Stimulated activated CD4-positive, alpha-beta T cell treated with anti-CD3 and anti-CD28 coated beads, Interleukin-2, amount 100 ng/mL, for 4 hours (primary cell): ENCODE measurements at places on chromosomes 13 and 19.

DNA sequence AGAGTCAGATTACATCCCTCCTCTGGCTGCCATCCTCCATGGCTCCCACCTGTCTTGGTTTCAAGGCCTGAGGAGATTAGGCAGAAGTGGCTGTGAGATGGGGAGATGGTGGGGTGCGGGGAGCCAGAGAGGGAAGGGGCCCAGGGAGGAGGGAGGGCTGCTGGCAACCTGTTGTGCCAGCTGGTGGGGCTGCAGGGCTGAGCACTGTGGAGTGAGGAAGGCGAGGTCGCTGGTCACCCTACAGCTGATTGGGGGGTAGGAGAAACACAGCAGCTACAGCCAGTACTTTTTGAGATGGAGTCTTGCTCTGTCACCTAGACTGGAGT lies 48.3 kb downstream of the CD320 start:
- no peak for DNase-seq

DNA sequence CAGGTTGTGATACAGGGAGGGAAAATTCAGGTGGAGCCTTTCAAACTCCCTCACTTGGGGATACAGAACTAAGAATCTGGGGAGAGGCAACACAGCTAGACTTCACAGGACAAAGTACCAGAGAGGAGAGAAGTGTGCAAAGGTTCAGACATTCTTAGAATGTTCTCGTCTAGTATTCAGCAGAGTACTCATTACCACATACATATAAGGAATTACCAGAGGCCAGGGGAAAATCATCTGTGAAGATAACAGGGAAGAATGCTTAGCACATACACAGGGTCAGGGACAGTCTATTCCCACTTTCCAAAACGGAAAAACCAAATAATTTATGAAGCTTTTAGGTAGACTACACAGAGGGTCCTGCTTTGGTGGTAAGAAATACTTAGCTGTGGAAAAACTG lies 58.1 kb downstream of the TRPC4 start:
- DNase-seq, result no peak

DNA sequence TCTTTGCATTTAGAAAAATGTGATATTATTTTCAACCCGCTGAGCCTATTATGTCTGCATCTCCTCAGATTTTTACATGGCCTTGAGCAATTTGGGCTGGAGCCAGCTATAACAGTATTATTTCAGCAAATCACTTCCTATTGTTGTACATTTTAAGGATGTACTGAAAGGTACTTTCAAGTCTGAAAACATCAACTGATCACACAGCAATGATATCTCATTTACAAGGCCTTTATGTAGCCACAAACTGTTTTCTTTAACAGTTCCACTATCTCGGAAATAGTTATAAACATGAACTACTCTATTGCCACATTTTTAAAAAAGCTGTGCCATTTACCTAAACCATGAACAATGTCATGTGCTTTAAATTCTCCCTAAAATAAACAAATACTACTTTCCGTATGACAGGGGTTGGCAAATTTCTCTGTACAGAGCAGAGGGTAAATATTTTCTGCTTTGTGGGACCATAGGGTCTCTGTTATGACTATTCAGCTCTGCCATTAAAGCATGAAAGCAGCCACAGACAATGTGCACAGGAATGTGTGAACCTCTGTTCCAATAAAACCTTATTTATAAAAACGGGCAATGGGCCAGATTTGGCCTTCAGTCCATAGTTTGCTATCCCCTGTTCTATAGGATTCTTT lies 560.4 kb downstream of the GPC6 start:
- DNase-seq, result no peak

- no peak for DNase-seq
Observed at GRCh38 chr13:28533125-28533436, 38.2 kb upstream of the FLT1 start.

GRCh38 chr13:114115191-114115671 lies 17.2 kb downstream of the RASA3 start:
- DNase-seq, result no peak

DNA sequence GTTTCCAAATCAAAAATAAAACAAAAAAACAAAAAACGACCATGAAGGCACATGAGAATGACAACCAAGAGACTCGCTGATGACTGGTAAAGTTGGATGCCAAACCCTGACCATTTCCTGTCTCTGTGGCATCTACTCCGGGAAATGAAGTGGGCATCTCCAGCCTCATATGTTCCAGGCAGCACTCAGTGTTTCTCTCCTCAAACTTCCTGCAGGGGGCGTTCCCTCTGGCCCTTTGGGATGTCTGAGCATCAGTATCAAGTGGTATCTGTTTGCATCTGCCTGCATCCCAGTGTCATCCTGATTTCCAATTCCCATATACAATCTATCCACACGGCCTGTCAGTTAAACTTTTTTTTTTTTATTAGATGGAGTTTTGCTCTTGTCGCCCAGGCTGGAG lies 9.8 kb upstream of the SIGLEC12 start:
- DNase-seq, result no peak

GRCh38 chr19:1828279-1829238 lies 16.5 kb upstream of the ATP8B3 start:
- DNase-seq, result no peak

DNA sequence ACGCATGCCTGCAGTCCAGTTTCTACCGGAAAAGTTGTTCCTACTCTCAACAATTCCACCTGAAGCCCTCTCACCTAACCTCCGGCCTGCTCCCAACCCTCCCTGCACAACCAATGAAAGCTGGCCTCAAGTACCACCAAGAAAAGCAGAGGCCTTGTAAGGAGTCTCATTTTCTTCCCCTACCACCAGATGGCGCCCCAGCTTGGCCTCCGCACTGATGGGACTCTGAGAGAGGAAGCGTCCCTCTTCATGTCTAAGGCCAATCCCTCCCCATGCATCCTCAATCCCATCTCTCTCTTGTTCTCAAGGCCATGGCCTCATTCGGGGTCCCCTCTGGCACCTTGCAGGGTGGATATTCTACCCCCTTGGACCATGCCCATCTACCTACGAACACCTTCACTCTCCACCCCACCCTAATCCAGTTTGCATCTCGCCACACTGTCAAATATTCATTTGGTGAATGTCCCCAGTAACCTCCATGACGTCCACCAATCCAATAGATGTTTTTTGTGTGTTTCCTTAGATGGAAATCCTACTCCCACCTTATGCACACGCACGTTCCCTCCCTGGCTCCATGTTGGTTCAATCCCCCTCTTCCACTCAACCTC lies 412.8 kb downstream of the ZNF536 start:
- DNase-seq, result peak; percentile 39

GRCh38 chr19:38971672-38972071 lies 3.9 kb downstream of the FBXO17 start:
- no peak for DNase-seq

GRCh38 chr19:57773488-57773887 lies 4.0 kb downstream of the ZNF586 start:
- DNase-seq, result no peak

DNA sequence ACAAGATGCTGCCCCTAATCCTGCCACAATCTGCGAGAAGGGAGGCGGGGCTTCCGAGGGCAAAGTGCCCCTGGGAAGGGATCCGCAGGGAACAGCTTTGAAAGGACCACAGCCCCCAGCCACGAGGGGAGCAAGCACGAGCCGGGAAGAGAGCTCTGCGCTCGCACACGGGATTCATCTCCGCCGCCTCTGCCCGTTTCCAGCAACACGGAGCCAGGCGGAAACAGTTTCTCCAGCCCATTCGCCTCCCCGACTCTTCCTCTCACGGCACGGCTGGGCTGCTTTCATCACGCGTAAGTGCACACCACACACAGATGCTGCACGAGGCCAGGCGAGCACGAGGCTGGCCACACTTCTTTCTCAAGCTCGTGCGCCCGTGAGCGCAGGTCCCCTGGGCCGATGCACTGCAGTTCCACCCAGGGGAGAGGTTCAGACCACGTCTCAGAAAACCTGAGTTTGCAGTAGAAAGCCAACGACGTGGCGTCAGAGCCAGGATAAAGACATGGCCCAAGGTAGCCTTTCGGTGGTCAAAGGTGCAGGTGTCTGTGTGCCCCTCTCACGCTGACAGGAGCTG lies 33.6 kb downstream of the NAXD start:
- no peak for DNase-seq

DNA sequence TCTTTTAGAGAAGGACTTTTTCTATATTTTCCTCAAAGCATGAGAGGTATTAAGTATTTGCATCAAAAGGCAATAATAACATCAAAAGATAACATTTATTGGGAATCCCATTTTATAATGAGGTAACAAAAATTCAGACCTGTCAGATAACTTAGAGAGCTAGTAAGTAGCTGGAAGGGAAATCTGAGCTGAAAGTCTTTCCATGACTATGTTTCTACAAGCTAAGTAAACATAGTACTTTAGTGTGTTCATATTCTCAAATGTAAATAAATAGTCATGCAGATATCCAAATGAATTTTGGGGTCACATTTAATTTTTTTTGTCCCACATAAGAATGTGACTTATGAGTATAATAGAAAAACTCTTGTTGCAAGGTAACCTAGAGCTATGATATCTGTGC lies 87.3 kb upstream of the FBXL3 start:
- no peak for DNase-seq

GRCh38 chr19:48905664-48906063 lies 5.6 kb downstream of the NUCB1 start:
- no peak for DNase-seq

DNA sequence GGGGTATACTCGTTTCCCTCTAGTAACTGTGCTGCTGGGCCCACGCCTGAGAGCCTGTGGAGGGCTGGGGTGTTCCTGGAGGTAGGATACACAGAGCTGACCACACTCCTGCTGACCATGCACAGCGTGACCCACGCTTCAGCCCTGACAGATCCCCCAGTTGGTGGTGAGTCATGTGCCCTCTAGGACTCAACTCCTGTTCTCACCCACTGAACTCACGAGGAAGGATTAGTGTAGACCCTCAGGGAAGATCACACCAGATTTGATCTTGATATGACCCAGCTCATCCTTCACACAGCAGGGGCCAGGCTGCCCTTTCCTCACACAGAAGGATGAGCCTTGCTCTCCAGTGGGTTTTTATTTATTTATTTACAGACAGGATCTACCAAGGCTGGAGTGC lies 13.3 kb upstream of the ACP7 start:
- DNase-seq, result no peak
